ENCODE measurements at places on chromosomes 16 and 17.

DNA sequence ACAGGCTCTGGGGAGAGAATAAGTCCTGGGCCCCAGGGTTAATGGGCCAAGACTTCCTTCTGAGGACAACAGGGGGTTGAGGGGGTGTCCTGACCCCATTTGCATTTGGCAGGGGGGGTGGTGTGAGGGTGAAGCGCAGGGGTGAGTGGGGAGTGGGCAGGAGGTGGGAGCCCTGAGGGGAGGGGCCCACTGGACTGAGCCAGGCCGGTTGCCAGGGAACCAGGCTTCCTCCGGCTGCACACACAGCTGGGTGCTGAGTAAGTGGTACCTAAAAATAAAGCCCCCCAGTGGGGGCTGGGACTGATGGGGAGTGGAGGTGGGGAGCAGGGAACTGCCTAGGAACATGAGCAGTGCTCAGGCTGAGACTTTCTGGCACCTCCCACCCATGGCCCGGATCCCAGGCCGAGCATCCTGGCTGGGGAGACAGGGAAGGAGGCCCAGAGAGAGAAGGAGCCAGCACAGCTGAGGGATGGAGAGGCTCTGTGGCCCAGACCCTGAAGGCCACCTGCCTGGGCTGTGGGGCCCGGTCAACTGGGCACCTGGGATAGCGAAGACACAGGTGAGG is 7.5 kb upstream of the RASD1 start:
- no peak for DNase-seq

- DNase-seq: no peak
These were observed 238.0 kb upstream of the TBX2 start for GRCh38 chr17:61161615-61162134.

DNA sequence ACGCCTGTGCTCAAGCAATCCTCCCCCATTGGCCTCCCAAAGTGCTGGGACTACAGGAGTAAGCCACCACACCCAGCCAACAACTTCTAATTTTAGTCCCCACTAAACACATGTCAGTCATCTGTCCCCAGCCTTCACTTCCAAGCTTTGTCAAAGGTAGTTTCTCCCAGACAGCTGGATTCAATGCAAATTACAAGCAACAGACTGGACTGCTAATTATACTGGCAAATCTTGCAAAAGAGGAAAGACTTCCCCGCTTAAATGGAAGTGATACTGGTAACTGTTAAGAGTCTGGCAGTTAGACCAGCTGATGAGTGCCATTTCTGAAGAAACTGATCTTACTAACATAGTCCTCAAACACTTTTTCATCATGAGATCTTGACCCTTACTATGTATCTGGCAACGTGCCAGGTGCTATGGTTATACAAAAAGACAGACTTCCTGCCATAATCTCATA is 8.2 kb upstream of the GGA2 start:
- no peak for DNase-seq

DNA sequence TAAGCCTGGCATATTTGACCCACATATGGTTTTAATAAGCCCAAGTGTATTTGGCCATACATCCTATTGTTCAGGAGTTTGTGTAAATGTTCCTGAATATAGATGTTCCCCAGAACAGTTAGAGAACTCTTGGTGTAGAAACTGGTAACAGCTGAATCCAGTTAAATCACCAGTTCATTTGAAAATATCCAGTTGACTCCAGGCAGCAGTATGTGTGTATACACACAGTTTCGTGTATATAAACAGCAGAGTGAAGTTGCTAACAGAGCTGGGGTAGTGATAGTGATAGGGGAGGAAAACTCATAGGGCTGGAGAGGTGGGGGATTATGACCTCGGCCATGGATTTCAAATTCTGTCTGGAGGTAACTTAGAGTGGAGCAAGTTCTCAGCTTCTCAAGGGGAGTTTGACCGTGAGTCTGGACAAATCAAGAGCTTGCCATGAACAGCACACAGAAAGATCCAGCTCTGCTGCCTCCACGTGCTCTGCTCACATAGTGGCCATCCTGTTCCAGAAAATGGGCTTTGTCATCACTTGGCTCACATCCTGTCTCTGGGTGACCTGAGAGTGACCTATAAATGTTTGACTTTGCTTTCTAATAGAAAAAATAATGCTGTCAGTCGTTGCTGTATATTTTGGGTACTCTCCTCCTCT is 30.6 kb upstream of the MMD start:
- no peak for DNase-seq

DNA sequence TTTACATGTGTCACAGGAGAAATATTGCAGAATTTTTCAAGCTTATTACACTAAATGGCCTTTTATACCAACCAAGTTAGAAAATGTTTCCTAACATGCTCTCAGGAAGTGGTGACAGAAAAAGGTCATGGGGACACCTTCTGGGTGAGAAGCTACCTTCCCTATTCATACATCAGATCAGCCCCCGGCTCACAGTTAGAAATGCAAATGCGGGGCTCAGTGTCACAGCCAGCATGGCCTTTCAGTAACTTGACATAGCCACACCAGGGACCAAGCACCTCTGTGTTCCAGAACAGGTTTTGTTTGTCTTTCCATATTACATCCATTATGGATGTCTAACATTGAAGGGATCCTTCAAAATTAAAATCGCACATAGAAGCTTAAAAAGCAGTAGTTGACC is 59.5 kb downstream of the CHD9NB start:
- no peak for DNase-seq

GRCh38 chr16:89192956-89193575 is 7.3 kb downstream of the SLC22A31 start:
- peak; percentile 90 for DNase-seq

DNA sequence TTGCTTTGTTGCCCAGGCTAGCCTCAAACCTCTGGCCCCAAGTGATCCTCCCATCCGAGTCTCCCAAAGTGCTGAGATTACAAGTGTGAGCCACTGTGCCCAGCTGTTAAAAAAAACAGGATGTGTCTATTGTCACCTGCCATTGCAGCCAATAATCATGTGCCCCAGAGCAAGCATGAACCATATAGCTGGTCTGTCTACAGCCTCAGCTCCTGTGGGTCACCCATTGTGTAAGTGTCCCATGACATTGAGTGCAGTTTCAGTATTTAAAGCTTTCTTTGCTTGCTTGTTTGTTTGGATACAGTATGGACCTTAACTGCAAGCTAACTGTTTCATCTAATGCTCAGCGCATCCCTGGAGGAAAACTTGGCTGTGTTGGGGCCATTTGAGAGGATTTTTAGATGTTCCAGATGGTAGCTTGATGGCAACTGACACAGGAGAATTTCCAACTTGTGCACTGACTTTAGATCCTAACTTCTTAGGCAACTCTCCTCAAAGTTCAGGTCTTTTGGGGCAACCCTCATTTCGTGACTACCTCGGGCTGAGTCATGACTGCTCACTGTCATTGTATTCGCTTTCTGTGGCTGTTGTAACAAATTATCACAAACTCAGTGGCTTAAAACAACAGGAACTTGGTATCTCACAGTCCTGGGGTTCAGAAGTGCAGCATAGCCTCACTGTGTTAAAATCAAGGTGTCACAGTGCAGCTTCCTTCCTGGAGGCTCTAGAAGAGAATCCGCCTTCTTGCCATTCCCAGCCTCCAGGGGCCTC is 30.3 kb upstream of the ADORA2B start:
- no peak for DNase-seq

GRCh38 chr17:13634021-13634420 is 32.3 kb upstream of the HS3ST3A1 start:
- no peak for DNase-seq

DNA sequence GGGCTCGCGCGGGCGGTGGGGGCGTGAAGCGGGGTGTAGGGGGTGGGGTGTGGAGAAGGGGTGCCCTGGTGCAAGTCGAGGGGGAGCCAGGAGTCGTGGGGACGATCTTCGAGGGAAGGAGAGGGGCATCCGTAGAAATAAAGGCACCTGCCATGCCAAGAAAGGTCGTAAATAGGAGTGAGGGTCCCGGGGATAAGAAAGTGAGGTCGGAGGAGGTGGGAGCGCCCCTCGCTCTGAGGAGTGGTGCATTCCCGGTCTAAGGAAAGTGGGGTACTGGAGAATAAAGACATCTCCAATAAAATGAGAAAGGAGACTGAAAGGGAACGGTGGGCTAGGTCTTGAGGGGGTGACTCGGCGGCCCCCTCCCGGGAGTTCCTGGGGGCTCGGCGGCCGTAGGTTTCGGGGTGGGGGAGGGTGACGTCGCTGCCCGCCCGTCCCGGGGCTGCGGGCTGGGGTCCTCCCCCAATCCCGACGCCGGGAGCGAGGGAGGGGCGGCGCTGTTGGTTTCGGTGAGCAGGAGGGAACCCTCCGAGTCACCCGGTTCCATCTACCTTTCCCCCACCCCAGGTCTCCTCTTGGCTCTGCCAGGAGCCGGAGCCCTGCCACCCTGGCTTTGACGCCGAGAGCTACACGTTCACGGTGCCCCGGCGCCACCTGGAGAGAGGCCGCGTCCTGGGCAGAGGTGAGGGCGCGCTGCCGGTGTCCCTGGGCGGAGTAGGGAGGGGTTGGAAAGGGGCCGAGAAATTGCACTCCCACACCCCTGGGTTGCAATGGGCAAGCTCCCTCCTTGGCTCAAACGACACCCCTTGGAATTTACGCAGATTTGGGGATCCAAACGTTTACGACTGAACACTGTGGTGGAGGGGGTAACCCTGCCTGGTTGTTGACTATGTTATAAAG is 888 bp downstream of the CDH1 start:
- DNase-seq: peak; percentile 62

GRCh38 chr17:70604854-70605253 is 435.5 kb downstream of the KCNJ2 start:
- peak; percentile 34 for DNase-seq

DNA sequence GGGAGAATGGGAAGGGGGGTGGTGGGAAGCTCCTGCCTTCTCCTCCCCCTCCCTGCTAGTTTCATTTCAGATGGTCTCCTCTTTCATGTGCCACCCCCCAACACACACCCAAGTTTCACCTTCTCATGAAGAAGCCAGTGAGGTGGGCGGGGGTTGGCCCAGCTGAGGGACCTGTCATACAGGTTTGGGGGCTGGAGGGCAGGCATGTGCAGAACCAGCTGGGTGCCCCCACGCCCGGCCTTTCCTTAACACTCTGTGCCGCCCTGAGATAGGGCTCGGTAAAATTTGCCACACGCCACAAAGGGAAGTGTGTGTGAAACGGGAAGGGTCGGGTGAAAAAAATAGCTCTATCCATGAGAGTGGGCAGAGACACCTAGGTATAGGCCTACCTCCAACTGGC is 57.4 kb downstream of the PIPOX start:
- DNase-seq: no peak

DNA sequence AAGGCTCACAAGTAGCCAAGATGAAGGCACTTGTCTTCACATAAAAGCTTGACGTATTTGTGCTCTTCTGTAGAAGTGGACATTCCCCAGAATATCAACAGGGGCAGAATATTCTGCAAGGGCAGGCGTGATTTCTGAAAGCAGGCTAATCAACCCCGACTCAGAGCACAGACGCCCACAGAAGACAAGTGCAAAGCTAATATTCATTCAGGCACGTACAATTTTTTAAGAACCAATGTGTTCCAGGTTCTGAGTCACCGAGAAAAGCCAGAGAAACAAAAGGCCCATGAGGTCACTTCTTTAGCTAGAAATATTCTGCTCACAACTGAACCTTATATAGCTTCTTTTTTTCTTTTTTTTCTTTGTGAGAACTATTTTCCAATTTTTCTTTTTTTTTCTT is 121.6 kb downstream of the DNAH9 start:
- no peak for DNase-seq

DNA sequence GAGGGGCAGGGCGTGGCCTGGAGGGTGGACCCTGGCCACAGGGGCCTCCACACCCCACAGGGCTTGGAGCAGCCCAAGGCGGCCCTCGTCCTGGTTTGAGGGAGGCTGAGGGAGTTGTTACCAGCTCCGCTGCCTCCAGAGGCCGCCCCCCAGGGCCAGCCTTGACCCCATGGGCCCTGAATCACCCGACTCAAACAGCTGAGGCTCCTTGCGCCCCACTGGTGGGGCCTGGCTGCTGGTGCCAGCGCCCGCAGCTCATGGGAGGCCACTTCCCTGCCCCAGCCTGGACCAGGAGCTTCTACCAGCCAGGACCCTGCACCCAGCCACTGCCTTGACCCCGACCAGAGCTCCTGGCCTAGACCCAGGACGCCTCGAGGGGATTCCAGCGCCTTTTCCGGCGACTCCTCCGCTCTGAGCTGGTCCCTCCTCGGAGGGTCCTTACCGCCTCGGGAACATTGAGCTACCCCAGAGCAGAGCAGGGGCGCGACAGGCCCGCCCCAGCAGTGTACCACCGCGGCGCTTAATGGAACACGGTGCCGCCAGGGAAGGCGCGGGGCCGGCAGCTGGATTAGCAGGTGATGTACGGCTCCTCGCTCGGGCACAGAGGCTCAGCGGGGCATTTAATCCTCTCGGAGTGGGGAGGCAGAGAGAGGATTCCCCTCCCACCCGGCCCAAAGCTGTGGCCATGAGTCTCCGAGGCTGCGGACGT is 37.2 kb downstream of the GSE1 start:
- no peak for DNase-seq

DNA sequence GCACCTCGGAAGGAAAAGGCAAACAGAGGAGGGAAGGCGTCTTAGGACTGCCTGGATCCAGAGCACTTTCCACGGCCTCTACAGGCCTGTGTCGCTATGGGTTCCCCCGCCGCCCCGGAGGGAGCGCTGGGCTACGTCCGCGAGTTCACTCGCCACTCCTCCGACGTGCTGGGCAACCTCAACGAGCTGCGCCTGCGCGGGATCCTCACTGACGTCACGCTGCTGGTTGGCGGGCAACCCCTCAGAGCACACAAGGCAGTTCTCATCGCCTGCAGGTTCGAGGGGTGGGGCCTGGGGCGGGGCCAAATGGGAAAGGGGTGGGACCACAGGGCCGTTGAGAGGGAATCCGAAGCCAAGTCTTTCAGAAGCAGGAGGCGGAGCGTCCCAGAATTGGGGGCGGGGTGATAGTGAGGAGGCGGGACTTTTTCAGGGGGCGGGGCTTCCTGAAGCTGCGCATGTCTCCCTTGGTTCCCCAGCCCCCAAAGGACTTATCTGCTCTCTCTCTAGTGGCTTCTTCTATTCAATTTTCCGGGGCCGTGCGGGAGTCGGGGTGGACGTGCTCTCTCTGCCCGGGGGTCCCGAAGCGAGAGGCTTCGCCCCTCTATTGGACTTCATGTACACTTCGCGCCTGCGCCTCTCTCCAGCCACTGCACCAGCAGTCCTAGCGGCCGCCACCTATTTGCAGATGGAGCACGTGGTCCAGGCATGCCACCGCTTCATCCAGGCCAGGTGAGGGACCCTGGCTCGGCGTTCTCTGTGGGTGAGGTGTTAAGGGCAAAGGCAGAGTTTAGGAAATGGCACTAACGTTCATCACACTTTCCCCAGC is 939 bp downstream of the BCL6B start:
- DNase-seq: peak; percentile 98

Data from iPS-NIHi11 (cell line).